Prostate gland (tissue), 2 donors: ENCODE measurements at places on chromosomes 11 and 22. TPM values are rescaled to one million over a fixed set of nuclear protein-coding genes. Genes with fewer than 3 reads are reported as not detected.

DNA sequence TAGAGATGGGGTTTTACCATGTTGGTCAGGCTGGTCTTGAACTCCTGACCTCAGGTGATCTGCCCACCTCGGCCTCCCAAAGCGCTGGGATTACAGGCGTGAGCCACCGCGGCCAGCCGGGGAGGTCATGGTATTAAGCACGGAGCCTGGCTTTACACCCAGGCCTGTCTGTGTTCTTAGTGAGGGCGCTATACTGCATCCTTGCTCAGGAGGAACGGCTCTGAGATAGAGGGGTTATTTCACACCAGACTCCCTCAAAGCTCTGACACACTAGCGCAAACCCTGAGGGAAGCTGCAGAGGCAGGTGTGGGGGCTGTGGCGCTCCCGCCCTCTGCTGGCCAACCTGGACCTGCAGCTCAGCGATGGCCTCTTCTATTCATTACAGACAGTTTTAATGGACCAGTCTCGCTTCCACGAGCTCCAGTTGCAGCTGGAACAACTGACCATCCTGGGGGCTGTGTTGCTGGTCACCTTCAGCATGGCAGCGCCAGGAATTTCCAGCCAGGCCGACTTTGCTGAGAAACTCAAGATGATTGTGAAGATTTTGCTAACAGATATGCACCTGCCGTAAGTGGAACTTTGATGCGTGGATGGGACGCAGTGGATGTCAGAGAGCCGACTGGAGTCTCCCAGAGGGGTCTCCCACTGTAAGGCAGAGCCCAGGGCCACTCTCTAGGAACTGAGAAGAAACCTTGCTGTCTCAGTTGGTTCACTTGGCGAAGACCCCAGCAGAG lies 26.2 kb downstream of the TCP11L1 start:
- peaks cover 7% of the 10 kb centered on the region for H3K4me1 ChIP-seq
- no peak overlapping the region for H3K27ac ChIP-seq
- no peaks in the 10 kb centered on the region for H3K27me3 ChIP-seq
- H3K36me3 ChIP-seq: peaks cover 6% of the 10 kb centered on the region
- H3K4me3 ChIP-seq: no peak overlapping the region

DNA sequence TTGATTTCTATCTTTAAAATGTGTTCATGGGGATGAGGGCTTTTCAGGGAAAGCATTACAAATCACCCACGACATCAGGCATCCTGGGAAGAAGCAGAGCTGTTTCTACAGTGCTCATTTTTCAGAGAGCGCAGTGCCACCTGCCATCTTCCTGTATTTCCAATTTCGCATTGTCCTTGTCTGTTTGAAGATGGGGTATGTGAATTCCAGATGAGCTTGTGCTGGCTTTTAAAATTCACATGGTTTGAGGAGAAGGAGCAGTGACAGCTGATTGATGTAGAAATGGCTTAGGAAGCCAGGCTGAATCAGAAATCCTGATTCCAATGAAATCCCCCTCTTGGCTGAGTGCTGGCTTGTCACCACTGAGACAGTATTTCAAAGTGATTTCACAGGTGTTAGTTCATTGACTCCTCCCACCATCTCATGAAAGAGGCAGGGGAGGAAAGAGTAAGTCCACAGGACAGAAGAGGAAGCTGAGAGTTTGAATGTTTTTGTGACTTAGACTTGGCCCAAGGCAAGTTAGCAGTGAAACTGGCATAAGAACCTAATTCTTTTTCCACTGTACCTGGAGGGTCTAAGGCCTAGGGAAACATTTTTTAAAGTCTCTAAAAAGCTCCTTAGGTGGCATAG lies 344.6 kb upstream of the C11orf87 start:
- no peak overlapping the region for H3K4me3 ChIP-seq
- no peaks in the 10 kb centered on the region for H3K36me3 ChIP-seq
- no peak overlapping the region for H3K27ac ChIP-seq
- no peaks in the 10 kb centered on the region for H3K27me3 ChIP-seq
- DNase-seq: no peak
- no peaks in the 10 kb centered on the region for H3K4me1 ChIP-seq

- H3K4me3 ChIP-seq: no peak overlapping the region
- no peaks in the 10 kb centered on the region for H3K36me3 ChIP-seq
- H3K27me3 ChIP-seq: no peaks in the 10 kb centered on the region
- no peak for DNase-seq
- no peak overlapping the region for H3K27ac ChIP-seq
Observed at GRCh38 chr11:32573228-32573627, 10.4 kb upstream of the EIF3M start.

DNA sequence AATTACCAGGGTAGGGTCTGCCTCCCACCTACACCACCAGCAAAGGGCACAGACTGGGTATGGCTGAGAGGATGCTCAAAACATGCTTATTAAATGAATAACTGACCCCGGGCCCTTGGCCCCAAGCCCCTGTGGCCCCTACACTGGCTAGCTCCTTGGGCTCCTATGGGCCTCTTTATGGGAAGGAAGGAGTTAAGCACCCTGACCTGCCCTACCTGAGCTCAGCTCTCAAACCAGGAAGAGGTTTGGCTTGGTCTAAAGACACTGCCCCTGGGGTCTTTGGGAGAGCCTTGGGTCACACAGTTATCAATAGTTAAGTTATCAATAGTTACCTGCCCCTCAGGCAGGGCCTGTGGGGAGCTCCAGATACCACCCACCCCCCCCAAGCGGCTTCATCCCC lies 1.2 kb downstream of the USH1C start:
- DNase-seq: no peak
- no peak overlapping the region for H3K27ac ChIP-seq
- no peaks in the 10 kb centered on the region for H3K36me3 ChIP-seq
- no peaks in the 10 kb centered on the region for H3K4me1 ChIP-seq
- H3K4me3 ChIP-seq: no peak overlapping the region

TRIM48 gene
- not detected for total RNA-seq

ZFP91 gene
- 34.0 TPM for total RNA-seq
